Thoracic aorta (tissue), 2 donors: ENCODE measurements at places on chromosomes 1 and 21.

DNA sequence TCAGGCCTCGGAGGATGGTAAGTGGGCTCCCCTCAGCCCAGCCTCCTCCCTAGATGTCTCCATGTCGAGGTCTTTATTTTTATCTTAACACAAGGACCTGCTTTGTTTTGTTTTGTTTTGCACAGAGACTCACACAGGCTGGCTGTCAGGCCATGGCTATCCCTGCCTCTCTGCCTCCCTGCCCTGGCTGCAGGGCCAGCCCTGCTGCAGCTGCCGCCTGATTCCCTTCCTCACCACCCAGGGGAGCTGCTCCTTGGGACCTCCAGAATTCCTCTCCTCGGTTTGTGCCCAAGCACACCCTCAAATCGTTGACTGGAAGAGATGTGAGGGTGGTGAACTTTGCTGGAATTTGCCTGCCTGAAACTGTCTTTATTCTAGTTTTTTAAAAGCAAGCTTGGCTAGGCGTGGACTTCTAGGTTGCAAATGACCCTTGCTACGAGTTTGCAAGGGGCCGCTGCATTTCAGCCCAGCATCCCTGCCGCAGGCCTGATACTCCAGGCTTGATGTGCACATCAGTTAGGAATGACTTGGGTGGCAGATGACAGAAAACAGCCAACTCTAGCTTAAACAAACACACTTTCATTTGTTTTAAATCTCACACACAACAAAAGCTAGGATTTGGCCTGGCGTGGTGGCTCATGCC is 37.1 kb downstream of the WNT9A start:
- no peak for DNase-seq

GRCh38 chr1:164640686-164641352 is 81.8 kb downstream of the PBX1 start:
- DNase-seq = no peak

GRCh38 chr1:93348104-93348728 is 2.5 kb downstream of the DR1 start:
- no peak for DNase-seq

DNA sequence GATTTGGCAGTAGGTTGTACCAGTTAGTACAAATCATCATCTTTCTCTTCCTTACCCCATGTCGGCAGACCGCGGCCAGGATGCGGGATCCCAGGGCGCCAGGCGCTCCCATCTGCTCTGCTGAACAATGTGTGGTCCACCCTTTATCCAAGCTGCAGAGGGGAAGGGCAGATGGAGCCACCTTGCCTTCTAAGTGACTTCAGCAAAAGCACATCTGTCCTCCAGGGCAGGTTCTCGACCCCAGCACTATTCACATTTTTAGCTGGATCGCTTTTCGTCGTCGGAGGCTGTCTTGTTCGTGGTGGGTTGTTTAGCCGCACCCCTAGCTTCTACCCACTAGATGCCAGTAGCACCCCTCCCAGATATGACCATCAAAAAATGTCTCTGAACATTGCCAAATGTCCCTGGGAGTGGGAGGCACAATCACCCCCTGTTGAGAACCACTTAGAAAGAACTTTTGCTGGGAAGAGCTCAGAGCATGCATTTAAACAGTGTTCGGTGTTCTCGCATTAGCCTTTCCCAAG is 58.1 kb upstream of the SIM2 start:
- DNase-seq = no peak
